Prostate gland (tissue), 2 donors: ENCODE measurements at places on chromosomes 13 and 19. TPM values are rescaled to one million over a fixed set of nuclear protein-coding genes. Genes with fewer than 3 reads are reported as not detected.
A peak's percentile ranks its signal among the peaks of the same experiment; 100 is the strongest.

The GIPR gene
- 4.9 TPM for total RNA-seq

The NCR1 gene
- 0.34 TPM for total RNA-seq

The ARRDC5 gene
- total RNA-seq = not detected

The CEACAM16 gene
- not detected for total RNA-seq

- no peak for DNase-seq
Observed at GRCh38 chr13:36072152-36072935, 58.8 kb downstream of the DCLK1 start.

GRCh38 chr13:27991881-27992280, 3.4 kb upstream of the URAD start:
- no peak for DNase-seq

- DNase-seq = no peak
Observed at GRCh38 chr19:19606021-19606420, 12.5 kb downstream of the PBX4 start.

GRCh38 chr19:47229676-47230053, 1.3 kb downstream of the BBC3 start:
- no peak for DNase-seq

DNA sequence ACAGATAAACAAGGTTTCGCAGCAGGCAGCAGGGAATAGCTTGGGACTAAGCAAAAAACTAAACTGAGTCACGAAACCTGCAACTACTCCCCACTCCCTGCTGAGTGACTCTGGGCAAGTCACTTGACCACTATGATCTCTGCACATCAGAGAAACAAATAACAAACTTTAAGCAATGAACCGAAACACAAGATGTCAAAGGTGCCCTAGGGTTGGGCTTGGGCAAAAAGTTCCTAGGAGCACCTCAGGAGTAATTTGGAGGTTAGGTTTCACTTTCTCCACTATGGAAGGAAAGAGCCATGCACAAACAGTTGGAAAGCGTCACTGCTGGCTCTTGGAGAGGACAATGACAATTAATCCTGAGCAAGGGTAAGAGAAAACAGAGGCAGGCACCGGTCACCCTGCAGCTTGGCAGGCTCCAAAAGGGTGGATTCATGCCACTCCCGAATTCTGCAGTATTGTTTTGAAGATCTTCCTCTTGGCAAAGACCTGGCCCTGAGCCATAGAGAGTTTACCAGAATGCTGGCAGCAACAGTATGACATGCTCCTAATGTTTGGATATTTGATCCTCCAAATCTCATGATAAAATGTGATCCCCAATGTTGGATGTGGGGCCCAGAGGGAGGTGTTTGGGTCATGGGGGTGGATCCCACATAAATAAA, 60.3 kb downstream of the CRYL1 start:
- peak; percentile 50 for DNase-seq

GRCh38 chr13:44573071-44573470, 3.1 kb downstream of the TSC22D1 start:
- no peak for DNase-seq
